PC-3 (cell line): ENCODE measurements at places on chromosomes 1 and 21.

DNA sequence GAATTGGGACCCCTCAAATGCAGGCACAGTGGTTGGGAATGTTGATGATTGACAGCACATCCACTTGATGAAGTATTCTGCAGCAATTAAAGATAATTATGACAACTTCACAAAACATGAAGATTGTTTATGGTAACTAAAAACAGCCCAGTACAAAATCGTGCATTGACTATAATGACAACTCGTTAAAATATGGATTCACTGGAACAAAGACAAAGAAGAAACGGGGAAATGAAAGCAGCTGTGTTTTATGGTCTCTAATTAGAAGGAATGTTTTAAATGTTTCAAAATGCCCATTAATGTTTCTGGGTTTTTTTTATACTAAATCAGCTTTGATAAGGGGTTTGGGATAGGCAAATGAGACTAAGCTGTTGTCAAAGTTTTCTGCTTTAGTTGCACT lies 36.1 kb downstream of the NIPAL3 start:
- no peaks in the 10 kb centered on the region for H3K27me3 ChIP-seq
- no peak overlapping the region for H3K27ac ChIP-seq
- no peak for DNase-seq
- H3K4me3 ChIP-seq = no peak overlapping the region
- H3K36me3 ChIP-seq = peaks cover 36% of the 10 kb centered on the region

GRCh38 chr1:5340560-5341130 lies 651.6 kb downstream of the NPHP4 start:
- no peak overlapping the region for H3K4me3 ChIP-seq
- no peak for DNase-seq
- H3K27ac ChIP-seq = no peak overlapping the region
- no peaks in the 10 kb centered on the region for H3K4me1 ChIP-seq

- peaks cover 37% of the 10 kb centered on the region for H3K4me1 ChIP-seq
- H3K27ac ChIP-seq = peak overlapping the region; percentile 36; the same call in 1 of the 2 replicates
- H3K36me3 ChIP-seq = no peaks in the 10 kb centered on the region
- peak; percentile 83 for DNase-seq
- H3K27me3 ChIP-seq = no peaks in the 10 kb centered on the region
These were observed 122.8 kb upstream of the IVNS1ABP start for GRCh38 chr1:185439727-185440415.

GRCh38 chr1:180632326-180633056 lies 669 bp downstream of the XPR1 start:
- H3K36me3 ChIP-seq = no peaks in the 10 kb centered on the region
- DNase-seq = peak; percentile 19
- peak overlapping the region; percentile 70 for H3K4me3 ChIP-seq
- no peaks in the 10 kb centered on the region for H3K27me3 ChIP-seq

GRCh38 chr1:30795026-30795425 lies 37.5 kb upstream of the LAPTM5 start:
- H3K27me3 ChIP-seq = 0 out of 2 replicates have a peak, but pooled peaks cover 6% of the 10 kb centered on the region
- H3K36me3 ChIP-seq = no peaks in the 10 kb centered on the region
- H3K4me3 ChIP-seq = no peak overlapping the region
- no peaks in the 10 kb centered on the region; the same call in 1 of the 2 replicates for H3K4me1 ChIP-seq
- no peak for DNase-seq
- H3K27ac ChIP-seq = no peak overlapping the region

DNA sequence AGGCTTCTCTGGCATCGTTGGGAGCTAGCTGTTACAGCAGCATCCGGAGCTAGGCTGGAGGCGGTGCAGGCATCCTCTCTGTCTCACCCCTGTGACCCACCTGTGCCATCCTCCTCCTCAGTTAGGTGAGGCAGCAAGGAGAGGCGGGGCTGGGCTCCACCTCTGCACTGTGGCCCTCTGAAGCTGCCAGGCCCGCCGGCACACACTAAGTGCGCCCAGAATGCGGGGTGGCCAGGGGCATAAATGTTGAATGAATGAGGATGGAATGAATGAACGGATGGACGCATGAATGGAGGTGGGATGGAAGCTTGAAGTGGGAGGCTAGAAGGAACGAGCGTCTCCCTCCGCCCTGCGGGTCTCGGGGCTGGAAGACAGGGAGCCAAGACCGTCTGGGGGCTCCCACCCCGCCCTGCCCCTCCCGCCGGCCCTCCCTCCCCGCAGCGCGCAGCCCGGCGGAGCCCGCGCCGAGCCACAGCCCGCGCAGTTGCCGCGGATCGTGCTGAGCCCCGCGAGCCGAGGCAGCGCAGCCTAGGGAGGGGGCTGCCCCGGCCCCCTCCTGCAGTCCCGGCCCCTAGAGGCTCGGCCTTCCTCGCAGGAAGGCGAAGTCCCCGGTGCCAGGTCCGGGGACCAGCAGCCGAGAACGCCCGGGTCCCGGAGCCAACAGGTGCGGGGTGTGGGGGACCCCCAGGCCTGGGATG lies at the start of gene HCRTR1:
HCRTR1 (plus strand) TSS at position 472 of the 698 bp plus-strand sequence. CDS start 1,504 bp downstream, outside the sequence.
- H3K27ac ChIP-seq = no peak within 1 kb of the TSS
- H3K27me3 ChIP-seq = no peaks in the 10 kb centered on the region
- peak within 1 kb of the TSS; percentile 71 for H3K4me3 ChIP-seq
- no peaks in the 10 kb centered on the region for H3K36me3 ChIP-seq

DNA sequence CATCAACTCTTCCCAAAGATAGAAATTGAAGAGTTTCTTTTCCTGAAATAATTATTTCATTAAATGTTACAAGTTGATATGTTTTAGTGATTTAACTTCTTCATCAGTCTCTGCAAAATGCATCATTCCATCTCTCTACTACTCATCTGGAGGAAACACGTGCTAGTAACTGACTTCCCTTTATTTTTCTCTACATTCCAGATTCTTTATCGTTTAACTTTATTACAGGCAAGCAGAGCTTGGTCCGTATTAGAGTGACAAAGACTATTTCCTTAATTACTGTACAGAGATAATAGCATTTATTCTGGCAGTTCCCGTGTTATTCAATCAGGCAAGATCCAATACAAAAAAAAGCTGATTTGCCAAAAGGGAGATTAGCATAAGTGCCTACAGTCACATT lies 88.6 kb downstream of the TM2D1 start:
- no peaks in the 10 kb centered on the region for H3K36me3 ChIP-seq
- DNase-seq = no peak
- no peak overlapping the region for H3K4me3 ChIP-seq
- no peaks in the 10 kb centered on the region for H3K4me1 ChIP-seq
- H3K27ac ChIP-seq = no peak overlapping the region
- H3K27me3 ChIP-seq = no peaks in the 10 kb centered on the region

DNA sequence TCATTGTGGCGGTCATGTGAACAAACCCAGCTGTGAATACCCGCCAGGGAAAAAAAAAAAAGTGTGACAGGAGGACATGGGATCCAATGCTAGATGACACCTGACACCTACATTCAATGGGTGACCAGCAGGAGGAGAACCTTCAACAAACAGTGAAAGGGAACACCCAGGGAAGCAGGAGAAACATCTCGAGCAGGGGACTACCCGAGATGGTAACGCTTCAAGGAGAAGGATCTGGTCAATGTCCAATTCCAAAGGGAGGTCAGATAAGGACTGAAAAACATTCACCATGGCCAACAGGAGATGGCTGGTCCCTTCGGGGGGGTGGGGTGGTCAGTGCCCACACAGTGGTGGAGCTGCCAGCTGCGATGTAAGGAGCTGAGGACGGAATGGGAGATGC lies 46.3 kb downstream of the PTPN14 start:
- no peak overlapping the region for H3K27ac ChIP-seq
- peaks cover 4% of the 10 kb centered on the region; the same call in 1 of the 2 replicates for H3K36me3 ChIP-seq
- H3K27me3 ChIP-seq = no peaks in the 10 kb centered on the region
- no peak overlapping the region for H3K4me3 ChIP-seq
- H3K4me1 ChIP-seq = peaks cover 42% of the 10 kb centered on the region
- DNase-seq = peak; percentile 26

DNA sequence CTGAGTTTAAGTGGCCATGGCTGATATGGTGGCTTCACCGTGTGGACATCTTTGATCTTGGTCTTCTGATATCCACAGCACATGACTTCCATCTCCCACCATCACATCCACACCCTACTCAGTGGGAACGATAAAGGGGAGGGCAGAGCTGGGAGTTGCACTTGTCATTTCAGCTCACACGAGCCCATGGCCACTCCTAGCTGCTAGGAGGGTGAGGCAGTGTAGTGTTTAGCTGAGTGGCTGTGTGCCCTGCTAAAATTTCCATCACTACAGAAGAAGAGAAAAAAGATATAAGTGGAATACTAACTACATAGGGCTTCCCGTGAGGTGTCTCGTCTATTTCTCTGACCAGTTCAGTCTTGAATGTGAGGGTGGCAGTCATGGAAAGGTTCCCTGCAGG lies 123.3 kb upstream of the EDN2 start:
- H3K27ac ChIP-seq = no peak overlapping the region
- no peaks in the 10 kb centered on the region for H3K4me1 ChIP-seq
- H3K27me3 ChIP-seq = no peaks in the 10 kb centered on the region
- no peak for DNase-seq

DNA sequence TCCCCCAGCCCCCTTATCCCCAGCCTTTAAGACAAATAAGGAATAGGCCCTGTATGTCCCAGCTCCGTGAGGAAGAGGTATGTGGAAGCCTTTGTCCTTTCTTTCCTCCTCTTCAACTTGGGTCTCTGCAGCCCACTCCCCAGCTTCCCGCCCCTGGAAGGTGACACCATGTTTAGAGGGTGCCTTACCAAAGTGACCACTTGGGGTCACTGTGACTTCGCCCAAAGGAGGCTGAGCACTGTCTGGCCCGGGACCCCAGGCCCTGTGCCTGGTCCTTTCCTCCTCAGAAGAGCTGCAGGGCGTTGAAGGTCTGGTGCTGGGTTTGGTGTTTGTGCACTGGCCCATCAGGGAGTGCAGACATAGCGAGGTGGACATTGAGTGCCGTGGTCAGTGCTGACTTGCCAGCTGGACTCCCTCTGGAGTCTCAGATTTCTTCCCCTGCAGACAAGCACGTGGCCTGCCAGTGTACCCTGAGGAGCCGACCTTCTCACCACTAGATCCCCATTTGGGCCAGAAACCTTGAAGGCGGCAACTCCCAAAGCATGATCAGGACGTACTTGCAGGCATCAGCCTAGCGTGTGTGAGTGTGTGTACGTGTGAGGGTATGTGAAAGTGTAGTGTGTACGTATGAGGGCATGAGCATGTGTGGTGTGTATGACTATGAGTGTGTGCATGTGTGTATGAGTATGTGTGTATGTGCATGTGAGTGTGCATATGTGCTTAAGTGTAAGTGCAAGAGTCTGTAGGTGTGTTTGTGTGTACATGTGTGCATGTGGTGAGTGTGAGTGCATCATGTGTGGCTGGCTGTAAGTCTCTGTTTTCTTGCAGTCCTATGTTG lies 181.4 kb upstream of the KIAA0040 start:
- peaks cover 18% of the 10 kb centered on the region; the same call in 1 of the 2 replicates for H3K27me3 ChIP-seq
- DNase-seq = peak; percentile 40
- H3K36me3 ChIP-seq = no peaks in the 10 kb centered on the region
- no peaks in the 10 kb centered on the region for H3K4me1 ChIP-seq

DNA sequence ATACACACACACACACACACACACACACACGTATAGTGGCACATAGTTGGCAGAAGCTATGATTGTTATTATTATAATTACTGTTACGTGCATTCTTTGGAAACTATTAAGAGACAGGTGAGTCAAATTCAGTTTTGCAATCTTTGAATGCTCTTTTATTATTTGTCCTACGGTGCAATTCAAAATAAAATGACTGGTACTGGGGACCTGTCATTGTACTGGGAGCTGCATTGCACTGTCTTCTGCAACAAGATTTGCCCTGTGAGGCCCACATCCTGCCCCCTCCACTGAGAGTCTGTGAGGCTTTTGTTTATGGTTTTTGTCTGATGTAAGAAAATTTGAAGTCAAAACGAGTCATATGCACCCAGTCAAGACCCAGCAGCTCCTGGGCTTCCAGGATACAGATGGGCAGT lies 1.9 kb downstream of the LY9 start:
- no peak overlapping the region for H3K4me3 ChIP-seq
- H3K36me3 ChIP-seq = no peaks in the 10 kb centered on the region
- H3K27ac ChIP-seq = no peak overlapping the region
- DNase-seq = peak; percentile 37

DNA sequence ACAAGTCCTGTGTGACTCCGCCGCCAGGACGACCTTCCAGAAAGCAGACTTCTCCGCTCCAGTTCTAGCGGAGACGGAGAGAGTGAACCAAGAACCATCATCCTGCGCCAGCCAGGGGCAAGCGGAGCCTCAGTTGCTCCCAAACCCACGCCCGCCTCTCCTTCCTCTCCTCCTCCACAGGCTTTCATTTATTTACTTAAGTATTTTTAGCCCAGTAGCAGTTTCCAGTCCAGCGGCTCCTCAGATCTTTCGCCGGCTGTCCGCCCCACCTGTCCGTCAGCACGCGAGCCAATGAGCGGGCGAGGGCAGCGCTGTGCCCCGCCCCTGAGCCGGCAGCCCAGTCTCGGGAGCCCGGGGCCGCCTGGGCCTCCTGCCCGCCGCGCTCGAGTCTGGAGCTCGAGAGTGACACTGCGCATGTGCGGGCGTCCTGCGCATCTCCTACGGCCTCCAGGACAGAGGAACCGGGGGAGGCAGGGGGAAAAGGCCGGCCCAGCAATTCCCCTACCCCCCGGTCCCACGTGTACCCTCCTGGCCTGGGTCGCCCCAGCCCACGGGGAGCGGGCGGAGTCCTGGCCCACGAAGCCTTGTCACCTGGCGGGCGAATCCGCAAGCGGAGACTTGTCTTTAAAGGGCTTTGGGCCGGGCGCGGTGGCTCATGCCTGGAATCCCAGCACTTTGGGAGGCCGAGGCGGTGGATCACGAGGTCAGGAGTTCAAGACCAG lies at the start of gene FALEC:
FALEC (plus strand) TSS at position 425 of the 722 bp plus-strand sequence.
- peaks cover 11% of the 10 kb centered on the region for H3K4me1 ChIP-seq
- H3K4me3 ChIP-seq = peak within 1 kb of the TSS; percentile 71
- DNase-seq = peak; percentile 99
- no peaks in the 10 kb centered on the region for H3K27me3 ChIP-seq
- no peaks in the 10 kb centered on the region for H3K36me3 ChIP-seq
- H3K27ac ChIP-seq = no peak within 1 kb of the TSS
